ENCODE measurements at places on chromosomes 2 and 18.

DNA sequence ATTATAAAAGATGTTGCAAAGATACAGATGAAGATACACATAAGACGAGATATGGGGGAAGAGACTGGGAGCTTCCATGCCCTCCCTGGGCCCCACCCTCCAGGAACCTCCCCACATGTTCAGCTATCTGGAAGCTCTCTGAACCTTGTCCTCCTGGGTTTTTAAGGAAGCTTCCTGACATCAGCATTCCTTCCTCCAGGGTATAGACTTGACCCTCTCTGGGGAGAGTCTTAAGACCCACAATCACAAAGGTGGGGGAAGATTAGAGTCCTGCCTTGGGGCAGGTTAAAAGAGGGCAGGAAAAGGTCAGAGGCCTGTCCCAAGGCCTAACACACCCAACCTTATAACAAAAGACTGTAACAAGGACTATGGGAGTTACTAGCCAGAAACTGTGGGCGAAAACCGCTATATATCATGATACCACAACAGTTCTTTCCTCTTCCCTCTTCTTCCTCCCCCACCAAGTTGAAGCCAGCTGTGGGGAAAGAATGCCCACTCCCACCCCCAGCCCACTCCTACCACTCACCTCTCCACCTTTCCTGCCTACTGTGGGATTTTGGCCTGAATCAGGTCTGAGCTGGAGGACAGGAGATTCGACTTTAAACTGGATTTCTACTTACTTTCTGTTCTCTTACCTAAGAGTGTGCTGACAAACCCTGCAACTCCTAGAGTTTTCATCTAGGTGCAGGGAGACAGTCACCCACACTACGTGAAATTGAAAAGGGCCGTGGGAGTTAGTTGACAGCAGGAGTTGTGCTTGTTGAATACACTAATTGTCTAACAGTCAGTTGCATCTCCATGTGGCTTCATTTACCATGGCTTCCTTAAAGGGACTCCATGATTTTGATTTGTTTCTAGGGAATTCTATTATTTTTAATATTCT lies 105.0 kb downstream of the LAMA3 start:
- DNase-seq, result no peak

DNA sequence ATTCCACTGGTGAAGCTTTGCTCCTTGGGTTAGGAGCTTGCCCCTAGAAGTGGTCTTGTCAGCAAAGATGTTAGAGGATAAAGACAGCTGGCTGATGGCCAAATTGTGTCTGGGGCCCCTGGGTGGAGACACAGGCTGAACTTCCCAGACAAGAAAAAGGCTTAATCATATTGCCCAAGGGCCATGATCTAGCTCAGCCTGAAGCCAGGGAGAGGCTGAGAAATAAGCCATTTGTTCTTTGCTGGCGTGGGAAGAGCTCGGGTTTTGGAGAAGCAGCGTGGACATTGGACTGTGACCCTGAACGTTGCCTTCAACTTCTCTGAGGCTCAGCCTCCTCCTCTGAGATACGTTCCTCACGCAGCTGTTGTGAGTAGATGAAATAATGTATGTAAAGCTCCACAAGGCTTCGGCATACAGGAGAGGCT lies 153.0 kb downstream of the ZFP36L2 start:
- no peak for DNase-seq

DNA sequence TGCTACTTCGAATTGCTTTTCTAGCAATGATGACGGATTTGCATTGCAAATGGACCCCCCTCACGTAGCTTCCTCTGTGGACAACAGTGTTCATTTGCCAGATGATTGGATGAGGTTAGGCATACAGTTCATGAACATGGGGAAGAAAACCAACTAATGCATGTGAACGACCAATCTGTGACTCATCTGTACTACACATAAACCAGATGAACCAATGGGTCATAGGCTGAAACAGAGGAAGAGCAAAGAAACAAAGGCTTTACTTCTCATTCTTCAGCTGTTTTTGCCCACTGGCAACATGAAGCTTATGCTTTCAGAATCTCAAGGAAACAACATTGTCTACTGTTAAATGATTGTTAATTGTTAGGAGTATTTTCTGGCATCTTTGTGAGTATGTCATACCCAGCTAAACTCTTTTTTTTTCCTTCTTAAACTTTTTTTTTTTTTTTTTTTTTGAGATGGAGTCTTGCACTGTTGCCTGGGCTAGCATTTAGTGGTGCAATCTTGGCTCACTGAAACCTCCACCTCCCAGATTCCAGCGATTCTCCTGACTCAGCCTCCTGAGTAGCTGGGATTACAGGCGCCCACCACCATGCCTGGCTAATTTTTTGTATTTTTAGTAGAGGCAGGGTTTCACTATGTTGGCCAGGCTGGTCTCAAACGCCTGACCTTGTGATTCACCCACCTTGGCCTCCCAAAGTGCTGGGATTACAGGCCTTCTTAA lies 35.5 kb downstream of the EFEMP1 start:
- DNase-seq, result no peak

- no peak for DNase-seq
These were observed 1284.1 kb upstream of the NXPH2 start for GRCh38 chr2:140064243-140064642.

DNA sequence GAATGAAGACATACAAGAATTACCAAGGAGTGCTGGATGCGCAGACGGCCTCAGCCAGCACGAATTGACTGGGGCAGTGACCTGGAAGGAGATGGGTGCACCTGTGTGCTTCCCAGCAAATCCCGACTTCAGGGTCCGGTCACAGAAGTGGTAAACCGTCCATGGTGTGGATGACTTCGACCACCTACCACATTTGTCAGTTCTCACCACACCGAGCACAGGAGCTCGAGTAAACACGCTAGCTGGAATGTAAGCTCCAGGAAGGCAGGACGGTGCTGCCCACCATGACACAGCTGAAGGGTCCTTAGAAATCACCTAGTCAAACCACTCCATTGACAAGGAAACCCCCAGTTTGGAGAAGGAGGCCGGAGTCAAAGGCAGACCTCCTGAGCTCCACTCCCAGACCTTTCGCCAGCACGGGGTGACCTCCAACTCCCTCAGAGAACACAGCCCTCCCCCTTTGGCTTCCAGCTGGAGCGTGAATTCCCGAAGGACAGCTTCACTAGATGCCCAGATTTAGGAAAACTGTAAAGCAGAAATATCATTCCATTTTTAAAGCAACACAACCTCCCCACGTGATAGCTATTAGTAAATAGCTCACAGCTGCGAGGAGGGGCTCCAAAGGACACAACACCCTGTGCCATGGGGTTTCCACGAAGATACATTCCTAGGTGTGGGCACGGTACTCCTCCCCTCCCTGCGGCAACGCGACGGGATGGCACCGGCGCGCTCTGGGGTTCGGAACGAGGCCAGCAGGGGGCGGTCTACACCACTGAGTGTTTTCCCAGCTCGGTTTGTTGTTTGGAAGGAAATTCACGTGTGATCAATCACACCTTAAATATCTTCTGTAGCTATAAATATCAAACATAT lies 34.1 kb upstream of the GNAL start:
- DNase-seq, result no peak

DNA sequence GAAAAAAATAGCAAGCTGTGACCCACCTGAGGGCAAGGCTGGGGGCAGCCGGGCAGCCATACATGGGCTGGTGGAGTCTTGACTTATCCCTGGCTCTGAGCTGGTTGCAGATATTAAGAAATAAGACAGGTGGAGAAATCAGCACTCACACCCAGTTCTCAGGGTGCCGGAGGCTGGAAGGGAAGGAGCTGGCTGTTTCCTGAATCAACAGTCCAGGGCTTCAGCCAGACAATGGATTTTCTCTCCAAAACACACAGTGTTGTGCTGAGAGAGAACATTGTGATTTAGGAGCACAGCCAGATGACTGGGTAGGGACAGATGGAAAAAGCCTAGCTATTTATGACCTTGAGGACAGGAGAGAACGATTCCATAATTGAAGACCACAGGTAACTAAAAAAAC lies 208.8 kb downstream of the LDLRAD4 start:
- DNase-seq, result no peak

DNA sequence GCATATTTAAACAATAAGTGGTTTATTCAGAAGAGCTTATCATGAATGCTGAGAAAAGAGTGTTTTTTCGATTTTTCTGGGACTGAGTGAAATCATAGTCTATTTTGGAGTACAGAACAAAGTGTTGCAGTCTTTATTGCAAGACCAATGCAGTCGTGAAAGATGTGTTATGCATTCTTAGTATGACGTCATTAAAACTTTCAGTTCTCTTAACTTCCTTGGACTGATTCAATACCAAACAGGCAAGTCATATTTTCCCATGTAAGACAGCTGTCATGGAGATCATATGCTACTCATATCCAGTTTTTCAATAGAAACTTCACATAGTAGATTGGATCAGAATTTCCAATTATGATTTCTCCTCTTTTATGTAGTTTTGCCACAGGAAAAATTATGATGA lies 92.6 kb downstream of the RIT2 start:
- DNase-seq, result no peak

GRCh38 chr2:241891315-241891987 lies 21.9 kb downstream of the RTP5 start:
- no peak for DNase-seq

DNA sequence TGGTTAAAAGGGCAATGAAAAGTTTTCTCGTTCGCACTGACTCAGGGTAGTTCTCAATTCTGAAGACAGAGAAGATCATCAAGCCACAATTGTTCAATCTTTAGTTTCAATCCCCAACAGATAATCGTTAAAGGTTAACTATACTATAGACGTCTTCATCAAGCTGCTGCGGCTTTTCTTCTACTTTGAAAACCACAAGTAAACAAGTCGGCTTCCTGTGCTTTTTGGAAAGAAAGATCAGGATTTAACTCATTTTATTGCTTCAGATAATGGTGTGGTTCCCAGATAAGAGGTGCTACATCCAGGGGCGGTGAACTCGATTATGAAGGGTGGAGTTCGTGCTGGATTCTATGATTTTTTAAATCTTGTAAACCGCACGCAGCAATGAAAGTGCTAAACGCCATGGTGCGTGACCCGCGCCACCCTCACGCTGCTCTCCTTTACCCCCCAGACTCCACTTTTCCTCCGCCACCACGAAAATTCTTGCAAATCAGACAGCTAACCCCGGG lies 545 bp upstream of the CDCA7 start:
- DNase-seq, result no peak

DNA sequence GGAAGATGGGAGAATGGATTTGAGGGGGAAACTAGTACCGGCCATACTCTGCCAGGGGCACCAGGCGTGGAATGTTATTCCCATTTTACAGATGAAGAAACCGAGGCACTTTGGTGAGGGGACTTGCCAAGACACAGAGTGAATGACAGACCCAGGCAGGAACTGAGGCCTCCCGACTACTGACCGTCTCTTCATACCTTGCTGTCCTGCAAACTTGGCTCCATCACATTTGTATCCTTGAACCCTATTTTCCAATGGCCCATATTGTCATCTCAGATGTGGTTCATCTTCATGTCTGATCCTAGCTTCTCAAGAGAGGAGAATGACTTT lies 6.2 kb upstream of the TFCP2L1 start:
- DNase-seq, result no peak

- DNase-seq, result no peak
These were observed 19.8 kb downstream of the CCDC68 start for GRCh38 chr18:54939361-54939917.

- DNase-seq, result peak; percentile 10
These were observed 46.5 kb upstream of the EPG5 start for GRCh38 chr18:46013484-46014189.

- DNase-seq, result no peak
These were observed 4.5 kb upstream of the SIX3 start for GRCh38 chr2:44936715-44937687.

GRCh38 chr2:165720511-165720910 lies 73.5 kb downstream of the GALNT3 start:
- DNase-seq, result no peak

DNA sequence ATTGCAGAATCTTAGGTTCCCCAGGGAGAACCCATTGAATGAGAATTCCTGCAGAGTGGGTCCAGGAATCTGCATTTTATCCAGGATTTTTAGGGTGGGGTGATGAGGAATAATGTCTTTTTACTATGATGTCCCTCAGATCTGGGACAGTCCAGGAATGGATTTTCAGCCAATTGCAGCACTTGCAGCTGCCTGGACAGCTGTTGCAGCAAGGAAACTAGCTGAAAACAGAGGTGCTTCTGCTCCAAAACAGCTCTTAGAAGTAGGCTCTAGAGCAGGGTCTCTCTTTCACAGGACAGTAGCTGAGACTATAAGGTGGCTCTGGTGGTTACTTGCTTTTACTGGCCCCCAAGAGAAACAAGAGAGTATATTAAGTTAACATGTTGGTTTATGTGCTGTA lies 9.1 kb downstream of the GLI2 start:
- DNase-seq, result no peak

DNA sequence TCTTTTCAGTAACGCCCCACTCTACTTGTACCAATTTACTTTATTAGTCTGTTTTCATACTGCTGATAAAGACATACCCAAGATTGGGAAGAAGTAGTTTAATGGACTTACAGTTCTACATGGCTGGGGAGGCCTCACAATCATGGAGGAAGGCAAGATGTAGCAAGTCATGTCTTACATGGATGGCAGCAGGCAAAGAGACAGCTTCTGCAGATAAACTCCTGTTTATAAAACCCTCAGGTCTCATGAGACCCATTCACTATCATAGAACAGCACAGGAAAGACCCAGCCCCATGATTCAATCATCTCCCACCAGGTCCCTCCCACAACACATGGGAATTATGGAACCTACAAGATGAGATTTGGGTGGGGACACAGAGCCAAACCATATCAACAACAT lies 38.8 kb upstream of the OSBPL6 start:
- no peak for DNase-seq

DNA sequence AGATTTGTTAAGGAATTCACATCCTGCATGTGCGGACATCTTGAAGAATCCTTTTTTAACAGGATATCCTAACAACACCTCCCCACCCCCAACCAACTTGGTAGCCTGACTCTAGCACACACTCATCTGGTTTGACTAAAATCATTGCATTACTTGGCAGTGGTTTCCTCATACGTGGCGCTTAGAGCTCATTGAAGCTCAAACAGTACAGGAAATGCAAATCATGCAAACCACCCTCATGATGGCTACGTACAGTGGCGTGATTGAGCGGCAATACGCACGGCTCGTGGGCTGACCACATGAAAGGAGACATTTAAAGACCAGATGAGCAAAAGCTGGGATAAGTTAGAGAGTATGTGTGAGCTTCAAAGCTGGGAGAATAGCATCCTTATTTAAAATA lies 336.2 kb downstream of the ZEB2 start:
- peak; percentile 26 for DNase-seq

DNA sequence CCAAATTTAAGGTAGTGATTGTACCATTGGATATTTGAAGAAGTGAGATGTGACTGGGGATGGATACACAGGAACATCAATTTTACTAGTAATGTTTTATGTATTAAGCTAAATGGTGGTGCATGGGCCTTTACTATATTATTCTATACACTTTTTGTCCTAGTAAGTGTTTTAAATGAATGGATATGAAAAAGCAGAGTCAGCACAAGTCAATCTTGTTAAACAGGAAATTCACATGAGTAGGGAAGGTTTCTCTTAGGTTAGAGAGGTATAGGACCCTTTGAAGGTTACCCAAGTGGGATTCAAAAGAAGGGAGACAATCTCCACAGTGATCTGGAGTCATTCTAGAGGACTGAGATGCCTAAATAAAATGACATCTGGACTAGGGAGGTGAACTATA lies 71.8 kb upstream of the NCKAP5 start:
- DNase-seq, result no peak

All from GM12864 (cell line).